ENCODE measurements at places on chromosomes 4 and X.

DNA sequence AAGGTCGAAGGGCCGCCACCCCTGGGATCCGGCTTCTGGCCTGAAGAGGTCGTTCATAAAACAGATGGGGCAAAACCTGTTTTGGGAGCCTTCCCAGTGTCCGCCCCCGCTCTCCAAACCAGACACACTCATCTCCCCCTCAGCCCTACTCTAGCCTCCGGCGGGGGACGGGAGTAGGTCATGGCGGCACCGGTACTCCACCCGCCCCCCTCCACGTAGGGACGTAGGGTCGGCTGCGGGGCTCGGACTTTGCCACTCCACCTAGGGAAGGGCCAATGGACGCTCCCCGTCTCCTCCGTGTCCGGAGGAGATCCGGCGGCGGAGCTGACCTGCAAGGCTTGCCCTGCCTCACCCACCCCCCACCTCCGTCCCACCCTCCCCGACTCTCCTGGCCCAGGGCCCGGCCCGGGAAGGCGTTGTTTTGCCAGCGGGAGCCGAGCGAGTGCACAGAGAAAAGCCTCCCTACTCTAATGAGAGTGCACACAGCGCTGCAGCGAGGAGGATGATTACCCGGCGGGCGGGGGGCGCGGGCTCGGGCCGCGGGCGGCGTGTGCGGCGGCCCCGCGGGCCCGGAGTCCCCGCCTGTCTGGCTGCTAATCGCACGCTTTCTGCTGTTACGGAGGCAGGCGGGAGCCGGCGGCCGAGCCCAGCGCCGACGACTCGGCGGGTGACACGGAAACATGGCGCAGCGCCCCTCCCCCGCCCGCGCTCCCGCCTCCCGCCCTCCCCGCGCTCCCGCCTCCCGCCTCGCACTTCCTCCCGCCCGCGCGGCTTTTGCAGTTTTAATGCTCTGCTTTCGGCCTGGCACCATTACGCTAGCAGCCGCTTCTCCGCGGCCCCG lies 8.3 kb upstream of the BCOR start:
- peak; percentile 82 for DNase-seq

GRCh38 chr4:168514249-168514852 lies 17.5 kb downstream of the PALLD start:
- peak; percentile 36 for DNase-seq

GRCh38 chr4:110710070-110710469 lies 87.2 kb upstream of the PITX2 start:
- no peak for DNase-seq

- DNase-seq, result no peak
These were observed 9.9 kb downstream of the FHL1 start for GRCh38 chrX:136157187-136157586.

- no peak for DNase-seq
These were observed 106.4 kb upstream of the SCOC start for GRCh38 chr4:140266958-140267568.

- no peak for DNase-seq
These were observed 65.7 kb upstream of the PAGE1 start for GRCh38 chrX:49761481-49761880.

DNA sequence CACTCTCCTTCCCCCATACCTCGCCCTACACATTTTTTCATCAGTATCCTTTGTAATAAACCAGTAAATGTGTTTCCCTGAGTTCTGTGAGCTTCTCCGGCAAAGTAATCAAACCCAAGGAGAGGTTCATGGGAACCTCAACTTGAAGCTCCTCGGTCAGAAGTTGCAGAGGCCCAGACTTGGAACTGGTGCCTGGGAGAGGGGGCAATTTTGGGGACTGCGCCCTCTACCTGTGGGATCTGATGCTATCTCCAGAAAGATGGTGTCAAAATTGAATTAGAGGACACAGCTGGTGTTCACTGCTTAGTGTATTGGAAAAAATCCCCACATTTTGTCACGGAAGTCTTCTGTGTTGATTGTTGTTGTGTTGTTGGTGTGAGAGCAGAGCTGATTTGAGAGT lies 70.6 kb downstream of the ATP11C start:
- DNase-seq, result no peak

- no peak for DNase-seq
These were observed 53.9 kb downstream of the FAT4 start for GRCh38 chr4:125368671-125369081.

- no peak for DNase-seq
These were observed 75.9 kb downstream of the PAQR3 start for GRCh38 chr4:78863254-78863869.

All from NCI-H1092 (cell line).